ENCODE measurements at places on chromosomes 16 and 17. TPM values are rescaled to one million over a fixed set of nuclear protein-coding genes. Genes with fewer than 3 reads are reported as not detected.

GRCh38 chr16:47424846-47425245 lies 36.0 kb downstream of the ITFG1 start:
- DNase-seq = no peak

Gene SRR
- total RNA-seq = 10.9 TPM

GRCh38 chr17:65418622-65419021 lies 142.8 kb downstream of the AXIN2 start:
- DNase-seq = no peak

DNA sequence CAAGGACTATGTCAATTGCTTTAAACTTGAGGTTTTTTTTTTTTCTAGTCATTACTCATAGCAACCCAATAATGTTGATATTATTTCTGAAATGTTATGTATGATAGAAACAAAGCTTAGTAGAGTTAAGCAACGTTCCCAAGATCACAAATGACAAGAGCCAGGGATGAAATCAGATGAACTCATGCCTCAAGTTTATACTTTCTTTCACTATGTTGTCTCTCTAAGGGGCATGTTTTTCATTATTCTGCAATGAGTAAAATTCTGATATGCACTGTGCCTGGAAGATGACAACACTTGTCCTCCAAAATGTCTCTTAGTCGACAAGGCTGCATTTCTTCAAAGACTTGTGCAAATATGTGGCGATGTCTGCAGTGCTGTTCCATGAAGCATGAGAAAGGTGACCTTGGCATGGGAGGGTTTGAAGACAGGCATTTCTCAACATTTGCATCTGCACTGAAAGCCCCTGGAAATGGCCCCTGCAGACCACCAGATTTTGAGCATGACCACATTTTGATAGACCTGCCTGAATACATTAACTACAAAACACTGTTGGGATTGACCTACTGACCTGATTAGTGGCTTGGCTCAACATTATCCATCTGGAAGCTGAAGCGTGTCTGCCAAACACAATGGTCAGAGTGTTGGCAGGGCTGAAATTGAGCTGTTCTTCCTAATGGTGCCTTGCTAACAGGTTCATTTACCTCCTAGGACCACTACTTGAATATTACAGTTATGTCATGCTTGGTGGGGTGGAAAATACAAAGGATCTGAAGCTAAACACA lies 1027.5 kb downstream of the CDH11 start:
- no peak for DNase-seq

- DNase-seq = no peak
Observed at GRCh38 chr16:88614818-88615580, 23.4 kb upstream of the IL17C start.

Gene TP53TG3
- total RNA-seq = not detected

DNA sequence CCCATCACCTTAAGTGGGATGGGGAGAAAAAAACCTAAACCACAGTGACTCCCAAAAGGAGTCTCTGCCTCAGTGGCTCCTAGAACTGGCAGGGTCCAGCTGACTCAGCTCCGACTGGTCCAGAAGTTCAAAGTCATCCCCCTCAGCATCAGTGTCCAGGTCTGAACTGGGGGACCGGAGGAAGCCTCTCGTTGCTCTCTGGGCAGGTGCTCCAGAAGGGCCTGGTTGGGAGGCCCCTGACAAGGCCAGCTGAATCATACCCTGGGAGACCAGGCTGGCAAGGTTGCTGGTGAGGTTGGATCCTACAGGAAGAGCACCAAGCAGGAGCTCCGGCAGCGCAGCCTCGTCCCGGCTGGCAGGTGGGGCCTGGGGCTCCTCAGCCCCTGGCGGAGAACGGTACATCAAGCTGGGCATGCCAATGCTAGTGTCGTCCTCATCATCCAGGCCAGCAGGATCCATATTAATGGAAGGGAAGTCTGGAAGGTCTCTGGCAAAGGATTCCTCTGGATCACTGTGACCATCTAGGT lies 4.3 kb upstream of the PSMC3IP start:
- DNase-seq = no peak

DNA sequence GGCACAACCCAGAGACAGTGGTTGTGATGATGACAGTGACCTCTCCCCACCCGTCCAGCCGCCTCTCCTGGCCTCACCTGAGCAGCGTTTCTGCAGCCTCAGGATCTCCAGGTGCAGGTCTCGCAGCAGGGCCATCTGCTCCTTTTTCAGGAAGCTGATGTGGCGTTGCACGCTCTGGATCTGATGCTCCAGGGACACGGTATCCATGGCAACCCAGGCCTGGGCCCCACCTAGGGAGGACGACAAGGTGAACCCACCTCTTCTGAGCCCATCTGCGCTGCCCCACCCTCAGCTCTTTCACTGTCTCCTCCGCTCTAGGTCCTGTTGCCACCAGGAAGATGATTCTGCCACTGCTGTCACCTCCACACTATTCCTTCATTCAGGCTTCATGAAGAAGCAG lies 14.5 kb downstream of the CCDC92B start:
- no peak for DNase-seq

- no peak for DNase-seq
Observed at GRCh38 chr17:75808549-75808904, 23.9 kb downstream of the UNK start.

- DNase-seq = no peak
Observed at GRCh38 chr16:72850021-72850420, 197.9 kb downstream of the ZFHX3 start.

DNA sequence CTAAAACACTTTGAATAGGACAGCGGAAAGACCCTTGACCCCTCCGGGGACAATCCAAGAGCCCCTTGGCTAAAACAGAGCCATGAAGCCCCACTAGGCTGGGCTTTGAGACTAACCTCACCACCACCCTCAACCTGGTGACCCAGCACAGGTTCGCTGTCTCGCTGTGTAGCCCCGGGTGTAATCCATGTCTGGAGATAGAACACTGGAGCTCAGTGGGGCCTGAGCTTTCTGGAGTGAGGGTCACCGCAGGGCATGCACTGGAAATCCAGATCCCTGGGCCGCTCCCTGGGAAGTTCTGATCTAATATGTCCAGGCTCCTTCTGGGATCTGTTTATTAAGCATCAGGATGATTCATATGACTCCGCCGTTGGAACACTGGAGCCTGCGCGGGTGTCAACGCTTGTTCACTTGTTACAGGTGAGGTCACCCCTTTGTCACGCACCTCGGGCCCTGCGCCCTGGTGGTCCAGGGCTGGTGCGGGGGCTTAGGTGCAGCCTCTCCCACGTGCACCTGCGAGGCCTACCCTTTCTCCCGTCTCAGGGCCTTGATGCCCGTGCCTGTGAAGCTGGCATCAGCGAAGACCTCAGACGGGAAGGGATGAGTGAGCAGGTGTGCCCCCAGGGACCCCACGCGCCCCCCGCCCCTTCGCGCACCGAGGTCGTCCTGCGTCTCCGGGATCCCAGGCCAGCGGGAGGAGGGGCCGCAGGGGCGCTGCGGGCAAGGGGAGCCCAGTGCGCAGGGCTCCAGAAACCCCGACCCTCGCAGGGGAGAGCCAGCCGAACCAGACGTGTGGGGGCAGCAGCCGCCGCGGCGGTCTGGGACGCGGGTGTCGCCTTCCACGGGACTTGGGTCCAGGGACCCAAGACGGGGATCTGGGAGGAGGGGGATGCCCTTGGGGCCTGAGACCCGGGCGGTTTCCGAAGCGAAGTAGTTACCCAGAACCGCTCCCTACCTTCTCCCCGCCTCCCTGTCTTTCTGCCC lies 224.1 kb upstream of the FOXF1 start:
- DNase-seq = no peak

- no peak for DNase-seq
Observed at GRCh38 chr17:82815354-82815753, 24.5 kb downstream of the ZNF750 start.

DNA sequence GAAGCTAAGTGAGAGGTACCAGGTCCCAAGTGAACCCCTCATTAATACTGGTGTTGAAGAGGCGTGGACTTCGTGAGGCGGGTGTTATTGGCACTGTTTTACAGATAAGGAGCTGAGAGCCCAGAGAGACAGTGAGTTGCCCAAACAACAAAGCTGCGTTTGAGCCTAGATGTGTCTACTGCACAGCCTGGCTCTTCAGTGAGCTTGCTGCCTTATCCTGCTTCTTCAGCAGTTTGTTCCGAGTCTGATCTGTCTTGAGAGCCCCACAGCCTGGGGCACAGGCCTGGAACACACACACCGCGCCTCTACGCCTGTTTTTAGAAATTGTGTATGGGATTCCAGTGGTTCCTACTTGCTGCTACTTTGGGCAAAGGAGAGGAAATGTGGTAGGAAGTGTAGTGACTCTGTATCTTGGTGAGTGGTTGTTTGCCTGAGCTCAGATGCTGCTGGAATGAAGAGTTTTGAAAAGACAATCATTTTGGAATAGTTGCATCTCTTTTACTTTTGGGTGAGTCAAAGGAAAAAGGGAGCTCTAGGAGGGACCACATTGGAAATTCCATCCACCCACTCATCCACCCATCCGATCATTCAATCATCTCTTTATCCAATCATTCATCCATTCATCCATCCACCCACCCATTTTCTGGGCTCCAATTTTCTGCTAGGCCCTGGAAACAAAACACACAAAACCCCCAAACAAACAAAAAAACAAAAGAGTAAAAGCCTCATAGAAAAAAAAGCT lies 22.3 kb upstream of the PLCG2 start:
- DNase-seq = no peak

DNA sequence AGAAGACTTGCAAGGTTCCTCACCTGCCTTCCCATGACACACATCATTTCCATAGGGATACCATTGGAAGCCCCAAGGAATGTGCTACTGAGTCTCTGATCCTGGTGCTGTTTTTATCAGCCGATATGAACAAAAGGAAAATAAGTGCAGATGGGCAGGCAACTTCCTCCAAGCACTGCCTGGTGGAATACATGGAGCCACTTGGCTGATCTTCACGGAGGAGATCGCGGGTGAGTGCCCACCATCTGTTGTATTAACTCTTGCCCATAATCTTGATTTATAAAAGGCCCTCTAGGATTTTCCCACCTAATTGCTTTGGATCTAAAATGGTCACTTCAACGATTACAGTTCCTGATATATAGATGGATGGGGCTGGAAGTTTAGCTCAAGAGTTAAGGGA lies 24.7 kb upstream of the CDRT15 start:
- DNase-seq = no peak

DNA sequence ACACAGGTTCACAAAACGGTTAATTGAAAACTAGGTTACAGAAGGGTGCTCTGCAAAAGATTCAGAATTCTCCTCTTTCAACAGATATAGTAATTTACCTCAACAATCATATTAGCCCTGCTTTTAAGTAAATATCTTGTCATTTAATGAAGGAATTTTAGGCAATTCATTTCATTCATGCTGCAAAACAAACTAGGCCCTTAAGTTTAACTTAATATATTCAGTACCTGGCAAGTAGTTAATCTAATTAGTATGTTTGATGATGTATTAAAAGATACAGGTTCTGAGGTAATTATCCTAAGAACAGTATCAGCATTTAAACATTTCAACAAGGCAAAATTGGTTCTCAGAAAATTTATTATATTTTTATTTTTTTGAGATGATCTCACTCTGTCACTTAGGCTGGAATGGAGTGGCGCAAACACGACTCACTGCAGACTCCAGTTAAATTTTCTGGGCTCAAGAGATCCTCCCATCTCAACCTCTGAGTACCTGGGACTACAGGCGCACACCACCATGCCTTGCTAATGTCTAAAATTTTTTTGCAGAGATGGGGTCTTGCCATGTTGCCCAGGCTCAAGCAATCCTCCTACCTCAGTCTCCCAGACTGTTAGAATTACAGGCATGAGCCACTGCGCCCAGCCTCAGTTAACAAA lies 44.9 kb downstream of the SMURF2 start:
- DNase-seq = no peak

DNA sequence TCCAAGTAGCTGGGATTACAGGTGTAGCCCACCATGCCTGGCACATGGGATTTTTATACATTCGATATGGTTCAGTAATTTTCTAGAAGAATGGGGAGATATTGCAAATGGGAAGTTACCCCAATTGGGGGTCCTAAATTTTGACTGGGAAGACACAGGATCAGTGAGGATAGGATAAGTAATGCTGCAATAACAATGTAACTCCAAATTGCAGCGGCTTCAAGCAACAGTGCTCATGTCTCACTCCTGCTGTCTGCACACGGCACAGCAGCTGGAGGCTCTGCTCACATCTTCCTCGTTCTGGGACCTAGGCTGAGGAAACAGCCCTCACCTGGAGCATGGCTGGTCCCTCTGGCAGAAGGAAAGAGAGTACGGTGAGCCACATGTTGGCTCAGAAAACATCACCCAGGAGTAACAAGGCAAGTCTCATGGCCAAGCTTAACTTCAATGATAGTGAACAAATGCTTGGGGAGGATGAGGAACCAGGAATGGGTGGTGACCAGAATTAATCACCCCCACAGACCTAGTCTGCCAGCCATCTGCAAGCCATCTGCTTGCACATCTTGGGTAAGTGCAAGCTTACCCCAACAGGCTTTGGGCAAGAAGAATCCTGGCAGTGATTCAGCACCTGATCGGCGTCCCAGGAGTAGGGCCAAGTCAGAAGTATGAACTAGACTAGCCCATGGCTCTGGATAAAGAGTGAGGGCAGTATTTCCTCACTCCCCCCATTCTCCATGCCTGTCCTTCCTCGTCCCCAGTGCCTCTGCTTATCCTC lies 229.2 kb downstream of the COPRS start:
- no peak for DNase-seq

Gene PRSS53
- total RNA-seq = 3.0 TPM

DNA sequence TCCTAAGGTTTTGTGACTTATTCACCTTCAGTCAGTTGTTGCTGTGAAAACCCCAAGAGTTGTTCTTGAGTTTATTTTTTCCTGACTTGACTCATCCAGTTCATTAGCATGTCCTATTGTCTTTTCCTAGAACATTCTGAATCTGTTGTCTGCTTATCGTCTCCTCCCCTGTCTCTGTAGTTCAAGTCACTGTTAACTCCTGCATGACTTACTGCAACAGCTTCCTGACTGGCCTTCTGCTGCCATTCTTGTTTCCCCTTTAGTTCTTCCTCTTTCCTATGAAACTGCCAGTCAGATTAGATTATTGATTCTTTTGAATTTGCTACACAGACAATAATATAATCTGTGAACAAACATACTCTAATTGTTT lies 161.5 kb downstream of the FTO start:
- no peak for DNase-seq

DNA sequence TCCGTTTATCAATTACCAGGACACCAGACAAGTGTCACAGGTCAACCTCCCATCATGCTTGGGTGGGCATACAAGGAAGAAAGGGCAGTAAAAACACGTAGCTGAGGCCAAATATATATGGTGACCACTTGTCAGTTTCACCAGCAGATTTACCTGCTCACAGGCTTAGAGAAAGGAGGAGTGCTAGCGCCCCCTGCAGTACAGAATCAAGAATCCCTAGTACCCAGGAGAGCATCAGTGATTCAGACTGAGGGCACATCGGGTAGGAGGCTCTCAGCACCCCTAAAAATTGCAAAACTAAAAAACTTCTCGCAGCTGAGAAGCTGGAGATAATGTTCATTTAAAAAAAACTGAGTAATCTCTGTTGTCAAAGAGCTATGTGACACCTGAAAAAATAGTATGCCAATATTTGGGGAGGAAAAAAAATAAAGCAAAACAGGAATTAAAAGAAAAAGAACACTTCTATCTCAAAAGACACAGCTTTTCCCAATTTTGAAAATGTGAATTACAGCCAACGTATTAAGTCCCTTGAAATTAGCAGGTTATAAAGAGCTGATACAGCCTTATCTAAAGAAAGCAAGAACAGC lies 21.2 kb upstream of the MON1B start:
- DNase-seq = peak; percentile 29

GRCh38 chr16:29644973-29645693 lies 17.9 kb upstream of the SPN start:
- no peak for DNase-seq

Gene HS3ST3B1
- total RNA-seq = 5.8 TPM

All from activated naive CD8-positive, alpha-beta T cell treated with anti-CD3 and anti-CD28 coated beads for 36 hours (primary cell).